DMS 273 treated with DMSO at 0.1 percent for 48 hours (cell line): ENCODE measurements at places on chromosomes 11 and 22.

GRCh38 chr22:37842015-37842793, 1.9 kb downstream of the ANKRD54 start:
- no peak for DNase-seq

GRCh38 chr11:128610721-128611617, 23.6 kb upstream of the ETS1 start:
- no peak for DNase-seq

DNA sequence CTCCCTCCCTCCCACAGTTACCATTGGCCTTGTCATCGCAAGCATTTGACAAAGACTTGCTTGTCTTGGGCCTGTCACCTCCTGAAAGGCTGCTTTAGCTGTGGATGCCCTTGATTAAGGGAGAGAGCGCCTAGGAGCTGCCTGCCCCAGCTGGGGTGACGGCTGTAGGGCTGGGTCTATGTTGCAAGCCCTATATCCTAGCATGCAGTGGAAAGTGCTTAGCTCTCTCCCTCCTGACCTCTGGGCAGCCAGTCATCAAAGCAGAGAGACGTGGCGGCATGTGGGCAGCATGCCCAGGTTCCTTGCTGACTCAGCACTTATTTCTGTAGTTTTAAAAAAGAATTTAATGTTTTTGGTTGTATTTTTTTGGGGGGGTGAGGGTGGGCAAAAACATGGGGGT, 75.9 kb downstream of the BARX2 start:
- no peak for DNase-seq

GRCh38 chr11:66555416-66555815, 8.7 kb downstream of the ACTN3 start:
- no peak for DNase-seq

DNA sequence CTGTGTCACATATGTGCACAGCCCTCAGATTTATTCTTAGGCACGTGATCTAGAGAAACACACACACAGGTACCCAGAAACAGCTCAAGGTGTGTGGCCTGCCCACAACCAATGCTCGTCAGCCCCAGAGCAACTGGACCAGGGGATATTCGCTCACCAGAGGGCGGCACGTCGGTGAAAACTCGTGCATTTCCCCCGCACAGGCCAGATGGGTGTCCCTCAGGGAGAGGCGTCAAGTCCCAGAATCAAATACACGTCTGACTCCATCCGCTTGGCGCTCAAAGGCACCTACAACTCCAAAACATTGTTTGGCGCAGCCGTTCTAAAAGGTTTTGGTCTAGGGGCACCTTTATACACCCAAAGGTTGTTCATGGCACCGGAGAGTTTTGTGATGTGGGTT, 429.0 kb downstream of the BRD1 start:
- no peak for DNase-seq

DNA sequence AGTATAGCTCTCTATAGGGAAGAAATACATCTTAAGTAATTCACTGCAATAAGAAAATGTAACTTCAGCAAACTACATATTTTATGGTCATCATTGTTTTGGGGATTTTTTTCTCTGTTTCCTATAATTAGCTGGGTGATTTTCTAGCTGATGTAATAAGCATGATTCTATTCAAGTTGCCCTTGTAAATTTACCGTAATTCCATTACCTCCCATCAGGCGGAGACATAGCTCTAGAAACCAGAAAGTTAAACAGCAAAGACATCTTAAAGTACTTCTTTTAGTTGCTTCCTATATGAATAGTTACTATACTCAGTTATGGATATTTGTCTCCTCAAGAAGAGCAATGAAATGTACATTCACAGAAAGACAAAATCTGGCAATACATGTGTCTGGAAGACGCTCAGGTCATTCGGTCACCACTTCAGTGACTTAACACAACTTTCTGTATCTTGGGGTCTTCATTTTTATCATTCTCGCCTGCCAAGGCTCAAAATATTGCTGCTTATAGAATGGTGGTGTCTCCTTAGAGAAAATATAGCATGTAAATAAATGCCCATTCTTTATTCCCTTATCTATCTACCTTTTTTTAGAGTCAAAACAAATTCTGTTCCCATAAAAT, 239.9 kb upstream of the ZC3H12C start:
- DNase-seq, result no peak

- no peak for DNase-seq
These were observed 664.8 kb upstream of the API5 start for GRCh38 chr11:42646959-42647358.

- DNase-seq, result no peak
These were observed 676.0 kb downstream of the NTM start for GRCh38 chr11:132046288-132046865.
